Activated B cell treated with CpG ODN at 0.5 μM for 24 hours (primary cell): ENCODE measurements at places on chromosomes 1 and 21. TPM values are rescaled to one million over a fixed set of nuclear protein-coding genes. Genes with fewer than 3 reads are reported as not detected.

Gene TNFRSF9
- total RNA-seq: 2.2 and 2.5 TPM in 2 replicates

Gene TP73
- 2.1 and 2.6 TPM in 2 replicates for total RNA-seq

Gene PTGFR
- total RNA-seq: not detected in 2 replicates

Gene PLA2G5
- total RNA-seq: not detected in 2 replicates

Gene FCRL3
- 87.7 and 97.1 TPM in 2 replicates for total RNA-seq

Gene CYP4A22
- not detected in 2 replicates for total RNA-seq

Gene LYPD8
- total RNA-seq: not detected in 2 replicates

Gene PROK1
- total RNA-seq: not detected in 2 replicates

Gene B3GALT2
- total RNA-seq: not detected in 2 replicates

Gene RHCE
- total RNA-seq: not detected in 2 replicates

Gene AMY1C
- total RNA-seq: not detected in 2 replicates

Gene RBP7
- total RNA-seq: not detected in 2 replicates

Gene S100A6
- total RNA-seq: 166 and 186 TPM in 2 replicates

Gene GPR3
- total RNA-seq: 0.11 TPM in 1 of 2 replicates, not detected in the other

Gene CFAP107
- total RNA-seq: not detected in 2 replicates

Gene HCRTR1
- not detected in 2 replicates for total RNA-seq

Gene SPATA46
- not detected in 2 replicates for total RNA-seq

Gene PAFAH2
- total RNA-seq: 5.4 and 9.2 TPM in 2 replicates

Gene GFI1
- 1.2 and 1.7 TPM in 2 replicates for total RNA-seq

Gene DMRTA2
- not detected in 2 replicates for total RNA-seq

Gene TIPRL
- 25.5 and 29.8 TPM in 2 replicates for total RNA-seq

Gene PRMT6
- total RNA-seq: 19.8 and 22.3 TPM in 2 replicates

Gene C1orf210
- total RNA-seq: not detected in 2 replicates

Gene AMY2A
- not detected in 2 replicates for total RNA-seq

Gene ABCA4
- total RNA-seq: not detected in 2 replicates

Gene ALDH9A1
- total RNA-seq: 30.3 and 35.8 TPM in 2 replicates

Gene LCE2A
- not detected in 2 replicates for total RNA-seq
